ENCODE measurements at places on chromosomes 4 and X. TPM values are rescaled to one million over a fixed set of nuclear protein-coding genes. Genes with fewer than 3 reads are reported as not detected.

GRCh38 chr4:81214881-81215868 lies at the start of gene PRKG2:
PRKG2 (minus strand) TSS chr4:81215222; CDS start chr4:81205047, 10,175 bp downstream.
- no peaks in the 10 kb centered on the region for H3K36me3 ChIP-seq
- H3K27me3 ChIP-seq: peaks cover 40% of the 10 kb centered on the region
- DNase-seq: no peak

PRRG3 gene
- not detected for total RNA-seq

DNA sequence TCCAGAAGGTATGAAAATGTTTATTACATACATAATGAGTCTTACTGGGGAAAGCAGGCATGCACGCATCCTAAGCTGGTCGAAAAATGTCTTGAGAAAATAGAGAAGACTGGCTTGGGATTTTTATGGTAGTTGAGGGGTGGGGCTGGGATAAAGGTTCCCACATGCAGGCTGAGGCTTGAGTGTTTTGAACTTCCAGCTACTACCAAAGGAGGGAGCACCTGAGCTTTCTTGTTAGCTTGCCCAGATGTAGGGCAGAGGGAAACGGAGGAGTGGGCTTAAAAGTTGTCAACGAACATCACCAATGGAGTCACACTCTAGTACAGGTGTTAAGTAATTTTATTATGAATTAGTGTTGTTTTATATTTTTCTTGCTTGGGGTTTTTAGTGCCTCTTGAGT lies 39.6 kb upstream of the SRPX start:
- no peak for DNase-seq
- peaks cover 22% of the 10 kb centered on the region for H3K4me1 ChIP-seq
- no peaks in the 10 kb centered on the region for H3K27me3 ChIP-seq

DNA sequence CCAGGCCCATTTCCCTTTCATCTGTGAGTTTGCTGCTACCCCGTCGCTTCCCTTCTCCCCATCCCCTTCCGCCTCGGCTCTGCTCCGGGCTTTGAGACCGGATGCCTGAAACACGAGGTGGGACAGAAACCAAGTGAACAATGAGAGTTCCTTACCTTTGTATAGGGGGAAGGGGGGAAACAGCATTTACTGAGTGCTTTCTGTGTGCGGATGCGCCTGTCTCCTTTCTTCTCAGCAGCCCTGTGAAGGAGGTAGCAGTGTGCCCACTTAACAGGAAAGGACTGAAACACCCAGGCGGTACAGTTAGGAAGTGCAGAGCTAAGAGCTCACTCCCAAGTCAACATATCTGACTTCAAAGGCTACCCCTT lies 43.2 kb upstream of the TMSB15B start:
- no peak for DNase-seq
- no peaks in the 10 kb centered on the region for H3K27me3 ChIP-seq
- peaks cover 7% of the 10 kb centered on the region for H3K4me1 ChIP-seq
- H3K4me3 ChIP-seq: peak overlapping the region; percentile 86
- H3K36me3 ChIP-seq: no peaks in the 10 kb centered on the region

P2RY8 gene
- total RNA-seq: not detected

GRCh38 chrX:40152173-40152711 lies 54.5 kb upstream of the BCOR start:
- peaks cover 16% of the 10 kb centered on the region for H3K4me1 ChIP-seq
- H3K36me3 ChIP-seq: no peaks in the 10 kb centered on the region
- DNase-seq: no peak
- H3K27ac ChIP-seq: no peak overlapping the region
- H3K27me3 ChIP-seq: no peaks in the 10 kb centered on the region

- peaks cover 7% of the 10 kb centered on the region for H3K4me1 ChIP-seq
- H3K27ac ChIP-seq: no peak overlapping the region
- no peak for DNase-seq
- H3K27me3 ChIP-seq: no peaks in the 10 kb centered on the region
- H3K4me3 ChIP-seq: no peak overlapping the region
- H3K36me3 ChIP-seq: no peaks in the 10 kb centered on the region
Measured at GRCh38 chrX:20374900-20375438, 108.3 kb upstream of the RPS6KA3 start.

DNA sequence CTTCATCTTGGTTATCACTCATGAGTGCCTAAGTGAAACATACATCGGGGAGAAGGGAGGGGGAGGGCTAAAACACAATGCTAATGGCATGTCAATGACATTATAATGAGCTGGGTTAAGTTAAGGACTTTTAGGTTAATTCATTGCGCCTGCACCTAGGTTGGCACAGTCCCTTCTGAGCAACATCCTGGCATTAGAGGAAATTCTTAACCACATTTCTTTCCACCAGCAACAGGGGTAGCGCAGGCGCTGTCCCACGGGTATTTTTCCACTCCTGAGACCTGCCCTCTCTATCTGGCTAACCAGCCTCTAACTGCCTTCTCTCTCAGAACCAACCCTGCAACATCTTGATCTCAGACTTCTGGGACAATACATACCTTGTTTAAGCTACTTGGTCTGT lies 39.0 kb upstream of the PROM1 start:
- no peak overlapping the region for H3K4me3 ChIP-seq
- no peaks in the 10 kb centered on the region for H3K36me3 ChIP-seq
- DNase-seq: no peak
- peaks cover 6% of the 10 kb centered on the region for H3K4me1 ChIP-seq
- H3K27me3 ChIP-seq: peaks cover 26% of the 10 kb centered on the region

GRIA2 gene
- 1.4 TPM for total RNA-seq

CMC4 gene
- 6.7 TPM for total RNA-seq

GRCh38 chr4:104073229-104073628 lies 353.4 kb upstream of the TACR3 start:
- no peaks in the 10 kb centered on the region for H3K36me3 ChIP-seq
- H3K4me1 ChIP-seq: no peaks in the 10 kb centered on the region
- H3K27me3 ChIP-seq: peaks cover 9% of the 10 kb centered on the region

GRCh38 chrX:114800719-114801118 lies 216.7 kb downstream of the IL13RA2 start:
- H3K27me3 ChIP-seq: no peaks in the 10 kb centered on the region
- no peaks in the 10 kb centered on the region for H3K36me3 ChIP-seq
- DNase-seq: no peak
- no peak overlapping the region for H3K4me3 ChIP-seq

PCDH7 gene
- total RNA-seq: 72.3 TPM

SOX3 gene
- not detected for total RNA-seq

- no peaks in the 10 kb centered on the region for H3K36me3 ChIP-seq
- no peak overlapping the region for H3K27ac ChIP-seq
- DNase-seq: no peak
- H3K4me3 ChIP-seq: no peak overlapping the region
- peaks cover 5% of the 10 kb centered on the region for H3K27me3 ChIP-seq
- peaks cover 31% of the 10 kb centered on the region for H3K4me1 ChIP-seq
Measured at GRCh38 chr4:71185037-71185436, 153.8 kb upstream of the SLC4A4 start.
